AG09309 (cell line): ENCODE measurements at places on chromosomes 5 and 9.

GRCh38 chr5:113382731-113383130, 52.1 kb downstream of the TSSK1B start:
- DNase-seq = no peak

DNA sequence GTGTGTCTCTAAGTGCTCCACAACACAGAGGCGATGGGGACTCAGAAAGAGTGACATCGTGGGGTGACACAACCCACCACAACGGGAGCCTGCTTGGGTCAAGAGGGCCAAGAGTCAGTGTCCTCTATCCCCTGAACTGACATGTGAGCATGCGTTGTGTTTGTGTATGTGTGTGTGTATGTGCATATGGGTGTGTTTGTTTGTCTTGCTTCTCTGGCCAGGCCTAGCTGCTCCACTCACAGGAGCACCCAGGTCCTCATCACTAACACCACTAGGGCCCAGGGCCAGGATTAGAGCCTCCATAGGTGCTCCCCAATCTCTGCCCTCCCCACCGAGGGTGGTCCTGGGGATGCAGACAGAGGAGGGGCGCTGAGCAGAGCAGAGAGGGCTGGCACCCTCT, 115.0 kb upstream of the CTSV start:
- DNase-seq = no peak

DNA sequence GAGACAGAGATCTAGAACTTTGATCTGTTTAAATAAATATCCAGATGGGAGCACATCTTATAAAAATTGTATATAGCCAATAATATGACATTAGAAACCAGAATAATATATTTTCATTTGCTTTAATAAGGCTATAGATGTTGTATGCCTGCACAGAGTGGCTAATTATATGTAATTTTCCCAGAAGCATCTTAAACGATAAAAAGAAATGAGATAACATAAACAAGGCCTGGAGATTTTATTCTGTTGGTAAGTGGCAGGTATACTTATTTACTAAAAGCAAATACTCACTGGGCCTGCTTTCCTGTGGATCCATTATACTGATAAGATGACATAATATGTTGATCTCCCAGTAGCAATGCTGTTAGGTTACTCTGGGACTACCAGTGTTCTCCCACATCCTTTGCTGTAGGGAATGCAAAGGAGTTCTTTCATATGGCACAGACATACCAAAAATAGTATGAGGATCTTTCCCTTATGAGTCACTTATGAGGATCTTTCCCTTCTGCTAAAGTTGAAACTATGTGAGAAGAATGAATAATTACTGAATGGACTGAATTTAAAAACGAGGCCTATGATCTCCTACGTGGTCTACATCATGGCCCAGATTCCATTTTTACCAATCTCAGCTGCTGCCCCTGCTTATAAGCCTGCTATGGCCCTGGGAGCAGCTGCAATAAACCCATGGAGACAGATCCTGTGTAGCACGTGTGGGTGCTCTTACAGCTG, 112.1 kb downstream of the NUDT12 start:
- peak; percentile 69 for DNase-seq

DNA sequence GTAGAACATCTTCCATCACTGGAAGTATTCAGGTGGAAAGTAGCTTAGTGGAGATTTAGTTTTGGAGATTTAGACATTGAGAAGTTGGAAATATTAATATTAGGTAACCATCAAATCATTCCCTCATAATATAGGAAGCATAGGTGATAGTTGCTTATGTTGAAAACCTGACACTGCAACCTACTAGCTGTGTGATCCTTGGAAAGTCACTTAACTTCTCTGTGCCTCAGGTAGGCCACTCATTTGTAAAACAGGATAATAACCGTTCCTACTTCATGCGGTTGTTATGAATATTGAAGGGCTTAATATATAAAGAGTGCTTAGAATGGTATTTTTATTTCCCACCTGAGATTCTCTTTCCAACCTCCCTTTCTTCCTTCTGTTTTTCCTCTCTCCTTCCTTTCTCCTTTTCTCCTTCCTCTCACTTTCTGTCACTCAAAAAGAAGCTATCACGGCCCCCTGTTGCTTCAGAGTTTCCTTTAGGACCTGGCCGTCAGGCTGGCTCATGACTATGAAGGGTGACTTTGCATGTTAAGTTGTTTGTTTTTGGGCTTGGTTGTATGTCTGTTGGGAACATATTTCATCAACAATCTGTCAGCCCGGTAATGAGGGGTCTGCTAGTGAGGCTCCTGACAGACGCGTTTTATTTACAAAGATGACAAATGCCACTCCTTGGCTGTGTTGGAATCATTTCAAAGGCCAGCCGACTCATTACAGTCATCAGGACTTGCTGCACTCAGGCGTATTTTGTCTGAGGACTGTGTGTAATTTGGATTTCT, 31.0 kb downstream of the DOCK2 start:
- no peak for DNase-seq

DNA sequence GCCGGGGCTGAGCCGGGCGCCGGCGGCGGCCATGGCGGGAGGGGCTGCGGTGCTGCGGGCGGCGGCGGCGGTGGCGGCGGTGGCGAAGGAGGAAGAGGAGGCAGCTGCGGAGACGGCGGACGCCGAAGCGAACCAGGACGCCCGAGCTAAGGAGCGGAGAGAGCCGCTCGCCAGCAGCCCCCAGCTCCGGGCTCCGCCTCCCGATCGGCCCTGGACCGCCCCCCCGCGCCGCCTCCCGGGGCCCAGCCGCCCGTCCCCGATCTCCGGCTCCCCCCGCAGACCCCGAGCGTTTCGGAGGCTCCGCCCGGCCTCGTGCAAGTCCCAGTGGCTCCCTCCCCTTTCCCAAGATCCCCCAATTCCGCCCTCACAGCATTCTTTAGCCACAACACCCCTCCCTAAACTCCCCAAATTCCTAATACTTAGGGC, at the start of gene ASTN2:
ASTN2 (minus strand) TSS at position 152 of the 426 bp plus-strand sequence; CDS start at position 33, 119 bp downstream.
- no peak for DNase-seq

DNA sequence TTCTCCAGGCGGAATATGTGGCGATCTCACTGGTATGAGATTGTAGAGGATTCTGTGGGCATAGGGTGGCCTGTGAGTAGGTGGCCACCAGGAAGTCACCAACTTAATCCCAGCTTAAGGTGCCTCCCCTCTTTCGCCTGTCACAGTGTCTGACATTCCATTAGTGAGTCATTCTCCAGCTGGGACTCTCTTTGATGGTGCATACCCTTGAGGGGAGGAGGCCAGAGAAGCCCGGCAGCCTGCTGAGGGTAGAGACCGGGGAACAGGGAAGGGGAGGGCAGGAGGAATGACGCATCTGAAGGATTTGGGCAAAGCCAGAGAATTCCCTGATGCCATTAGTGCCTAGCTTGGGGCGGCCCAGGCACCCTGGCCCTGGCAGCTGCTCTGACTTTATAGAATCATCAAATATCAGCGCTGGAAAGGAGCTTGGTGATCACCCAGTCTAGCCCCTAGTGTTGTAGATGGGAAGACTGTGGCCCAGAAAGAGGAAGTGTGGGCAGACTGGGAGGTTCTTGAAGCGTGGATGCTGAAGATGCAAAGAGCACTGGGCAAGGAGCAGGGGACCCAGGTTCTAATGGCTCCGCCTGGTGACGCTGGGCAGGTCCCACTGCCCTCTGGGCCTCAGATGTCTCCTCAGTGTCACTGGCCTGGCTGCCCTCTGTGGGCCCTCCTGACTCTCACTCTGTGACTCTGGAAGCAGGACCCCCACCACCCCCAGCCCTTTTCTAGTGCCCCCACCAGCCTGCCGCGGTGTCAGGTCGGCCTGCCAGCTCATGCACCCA, 41.4 kb downstream of the DAB2IP start:
- no peak for DNase-seq

DNA sequence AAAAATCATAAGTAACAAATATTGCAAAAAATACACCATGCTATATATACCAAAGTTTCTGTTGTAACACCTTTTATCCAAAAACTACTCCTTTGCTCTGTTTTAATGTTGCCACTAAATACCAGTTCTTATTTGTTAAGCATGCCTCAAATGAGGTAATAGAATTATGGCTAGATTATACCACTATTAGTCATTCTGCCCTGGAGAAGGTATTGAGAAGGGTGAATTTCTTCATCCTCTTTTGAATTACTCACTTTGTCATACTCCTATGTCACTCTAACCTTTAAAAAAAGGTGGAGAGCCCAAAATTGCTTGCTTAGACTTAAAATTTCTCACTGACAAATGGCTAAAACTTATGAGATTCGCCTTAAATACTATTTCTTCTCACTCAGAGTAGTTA, 750.9 kb downstream of the MAT2B start:
- DNase-seq = no peak

GRCh38 chr9:1538301-1538700, 476.8 kb upstream of the SMARCA2 start:
- DNase-seq = no peak
